Stromal cell of bone marrow (primary cell): ENCODE measurements at places on chromosomes 16 and 17.

DNA sequence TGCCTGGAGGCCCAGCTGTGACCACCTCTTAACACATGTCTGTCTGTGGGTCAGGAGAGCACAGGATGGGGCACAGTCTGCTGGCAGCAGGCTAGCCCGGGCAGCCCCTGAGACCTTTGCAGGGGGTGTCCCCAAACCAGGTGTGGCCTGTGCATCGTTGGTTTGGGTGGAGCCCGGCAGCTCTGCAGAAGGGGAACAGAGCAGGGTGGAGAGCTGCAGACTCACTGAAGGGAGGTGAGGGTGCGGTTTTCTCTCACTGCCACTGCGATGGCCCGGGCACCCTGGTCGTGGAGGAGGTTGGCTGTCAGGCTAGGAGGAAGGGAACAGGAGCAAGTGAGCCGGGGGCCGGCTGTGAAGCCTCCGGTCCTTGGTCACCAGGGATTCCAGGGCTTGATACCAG, 28.8 kb downstream of the NLRC3 start:
- no peak for DNase-seq

- no peak for DNase-seq
Measured at GRCh38 chr16:74999219-74999608, 390 bp downstream of the ZNRF1 start.

DNA sequence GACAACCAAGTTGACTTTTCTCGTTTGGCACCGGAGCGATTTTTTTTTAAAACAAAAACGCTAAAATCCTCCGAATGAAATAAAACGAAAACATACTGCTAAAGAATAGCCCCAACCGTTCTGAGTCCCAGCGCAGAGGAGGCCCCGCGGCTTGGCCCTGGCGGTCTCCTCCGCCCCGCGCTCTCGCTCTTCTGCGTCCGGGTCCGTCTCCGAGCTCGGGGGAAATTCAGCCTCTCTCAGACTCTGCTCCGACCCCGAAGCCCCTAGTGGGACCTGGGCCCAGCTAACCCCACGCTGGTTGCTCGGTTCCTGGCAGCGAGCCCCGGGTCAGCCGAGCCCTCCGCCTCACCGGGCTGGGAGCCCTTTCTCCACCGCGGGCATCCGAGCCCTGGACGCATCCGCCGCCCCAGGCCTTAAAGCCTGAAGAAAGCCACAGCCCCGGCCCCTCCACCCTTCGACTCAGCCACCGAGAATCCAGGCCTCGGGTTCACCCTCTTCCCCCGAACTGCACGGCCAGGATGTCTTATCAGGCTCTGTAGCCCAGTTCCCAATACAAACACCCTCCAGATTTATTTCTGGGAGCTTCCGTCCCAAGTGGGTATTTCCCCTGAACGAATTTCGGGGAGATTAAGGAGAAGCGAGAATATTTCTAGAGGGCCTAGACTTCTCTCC, 1.2 kb downstream of the TBX2 start:
- DNase-seq, result no peak

DNA sequence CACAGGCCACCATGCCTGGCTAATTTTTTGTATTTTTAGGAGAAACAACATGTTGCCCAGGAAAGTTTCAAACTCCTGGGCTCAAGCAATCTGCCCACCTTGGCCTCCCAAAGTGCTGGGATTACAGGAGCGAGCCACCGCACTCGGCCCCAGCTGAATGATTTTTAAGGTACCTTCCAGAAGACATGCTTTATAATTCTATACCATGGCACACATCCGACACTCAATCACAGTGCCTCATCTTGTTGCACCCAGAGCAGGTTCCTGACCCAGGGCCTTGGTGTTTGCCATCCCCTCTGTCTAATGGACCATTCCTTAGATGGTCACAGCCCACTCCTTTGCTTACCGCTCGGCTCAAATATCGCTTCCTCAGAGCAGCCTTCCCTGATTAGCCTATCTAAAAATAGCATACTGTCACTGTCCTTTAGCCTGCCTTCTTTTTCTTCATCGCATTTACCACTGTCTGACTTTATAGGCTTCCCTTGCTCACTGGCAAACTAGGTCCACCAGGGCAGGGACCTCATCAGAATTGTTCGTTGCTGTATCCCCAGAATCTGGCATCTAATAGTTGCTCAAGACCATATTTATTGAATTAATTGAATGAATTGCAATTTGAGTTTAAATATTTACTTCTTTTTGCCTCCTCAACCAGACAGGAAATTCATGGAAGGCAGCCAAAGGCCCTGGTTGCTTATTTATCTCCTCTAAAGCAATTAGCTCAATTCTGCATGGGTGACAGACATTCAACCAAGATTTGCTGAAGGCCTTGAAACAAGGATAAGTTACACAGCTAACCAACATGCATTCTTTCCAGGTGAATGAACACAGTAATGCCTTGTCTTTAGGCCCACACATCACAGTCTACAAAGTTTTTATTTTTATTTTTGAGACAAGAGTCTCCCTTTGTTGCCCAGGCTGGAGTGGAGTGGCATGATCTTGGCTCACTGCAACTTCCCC, 6.3 kb upstream of the TENT4B start:
- DNase-seq, result no peak

- peak; percentile 56 for DNase-seq
Measured at GRCh38 chr17:10069301-10069700, 129.1 kb downstream of the GAS7 start.

DNA sequence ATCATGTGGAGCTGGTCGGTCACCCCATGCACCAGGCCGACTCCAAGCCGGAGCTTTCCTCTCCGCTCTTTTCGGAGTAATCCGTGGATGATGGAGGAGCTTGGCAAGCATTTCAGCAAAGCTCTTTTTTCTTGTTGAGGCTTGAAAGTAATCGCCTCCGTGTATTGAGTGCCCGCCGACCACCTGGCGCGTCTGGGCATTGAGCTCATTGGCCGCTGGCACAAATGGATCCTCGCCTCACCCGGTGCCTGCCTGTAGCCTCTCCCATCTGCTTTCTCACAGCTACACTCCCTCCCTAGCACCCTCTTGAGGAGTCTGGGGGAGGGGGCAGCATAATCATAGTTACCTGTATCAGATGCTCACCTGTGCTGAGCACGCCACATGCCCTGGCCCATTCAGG, 148.9 kb downstream of the CMIP start:
- no peak for DNase-seq
